Upper lobe of left lung (tissue), 6 donors: ENCODE measurements at places on chromosomes 5 and 9.

- DNase-seq = no peak
Measured at GRCh38 chr5:80466669-80467485, 21.0 kb upstream of the FAM151B start.

DNA sequence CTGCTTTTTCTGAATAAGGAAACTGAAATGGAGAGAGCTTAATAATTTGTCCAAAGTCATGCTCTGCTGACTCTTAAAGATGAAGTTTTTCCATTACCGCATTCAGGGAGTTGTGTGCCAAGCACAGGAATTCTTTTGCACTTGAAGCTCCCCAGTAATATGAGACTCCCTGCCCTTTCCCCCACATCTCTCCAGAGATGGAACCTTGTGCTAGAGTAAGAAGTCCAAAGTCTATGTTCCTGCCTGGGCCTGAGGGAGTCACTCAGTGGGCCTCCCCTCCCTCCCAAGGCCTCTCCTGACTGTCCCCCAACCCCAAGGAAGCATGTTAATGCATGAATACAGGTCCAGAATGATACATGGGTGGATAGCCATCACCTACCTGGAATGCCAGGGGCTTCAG is 173.3 kb upstream of the SEMA6A start:
- no peak for DNase-seq

GRCh38 chr9:81822967-81823366 is 105.3 kb upstream of the SPATA31D4 start:
- DNase-seq = no peak

DNA sequence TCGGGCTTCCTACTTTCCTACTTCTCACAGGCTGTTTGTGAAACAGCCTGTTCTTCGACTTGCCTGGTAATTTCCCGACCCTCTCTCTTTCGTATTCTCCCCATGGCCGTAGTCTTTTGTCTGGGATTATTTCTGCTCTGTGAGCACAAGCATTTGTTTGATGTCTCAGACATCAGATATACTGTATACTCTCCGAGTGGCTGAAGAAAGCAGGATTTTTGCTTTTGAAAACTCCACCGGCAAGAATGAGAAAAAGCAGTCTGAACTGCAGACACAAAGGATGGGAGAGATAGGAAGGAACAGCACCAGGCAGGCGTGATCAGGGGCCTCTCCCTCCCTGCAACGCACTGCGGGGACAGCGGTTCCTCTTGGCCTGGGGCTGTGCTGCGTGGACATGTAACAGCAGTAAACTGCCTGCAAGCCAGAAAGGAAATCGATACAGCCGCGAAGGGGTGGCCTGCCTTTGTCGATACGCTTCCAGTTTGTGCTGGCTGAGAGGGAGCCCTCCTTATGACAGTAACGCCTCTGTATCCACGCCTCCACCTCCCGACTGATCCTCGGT is 313.9 kb upstream of the TLE4 start:
- DNase-seq = no peak

- DNase-seq = no peak
Measured at GRCh38 chr9:107243742-107244141, 39.3 kb upstream of the RAD23B start.

DNA sequence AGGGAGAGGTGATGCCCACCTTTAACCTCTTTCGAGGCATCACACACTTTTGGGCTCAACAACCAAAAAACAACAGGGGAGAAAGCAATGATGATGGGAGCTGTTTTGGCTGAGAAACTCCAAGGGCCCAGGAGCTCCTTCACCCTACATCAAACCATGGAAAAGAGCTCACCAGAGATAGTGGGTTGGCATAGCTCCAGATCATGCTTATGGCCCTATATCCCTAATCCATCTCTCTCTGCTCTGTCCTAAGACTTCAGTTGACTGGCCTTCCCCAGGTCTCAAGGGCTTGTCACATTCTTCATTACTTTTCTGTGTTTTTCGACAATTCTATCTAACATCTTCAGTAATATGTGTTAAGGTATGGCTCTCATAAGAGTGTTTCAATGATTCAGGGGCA is 5.7 kb upstream of the CTSL start:
- no peak for DNase-seq

GRCh38 chr9:36858805-36859375 is 175.2 kb downstream of the PAX5 start:
- no peak for DNase-seq

DNA sequence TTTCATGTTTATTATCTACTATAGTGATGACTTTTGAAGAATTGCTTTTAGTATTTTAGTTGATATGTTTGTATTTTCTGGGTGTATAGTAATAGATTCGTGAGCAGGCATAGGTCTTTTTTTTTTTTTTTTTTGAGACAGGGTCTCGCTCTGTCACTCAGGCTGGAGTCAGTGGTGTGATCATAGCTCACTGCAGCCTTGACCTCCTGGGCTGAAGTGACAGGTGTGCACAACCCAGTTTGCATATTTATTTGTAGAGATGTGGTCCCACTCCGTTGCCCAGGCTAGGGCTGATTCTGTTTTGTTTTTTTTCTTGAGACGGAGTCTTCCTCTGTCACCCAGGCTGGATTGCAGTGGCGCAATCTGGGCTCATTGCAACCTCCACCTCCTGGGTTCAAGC is 11.9 kb downstream of the ERBIN start:
- no peak for DNase-seq

GRCh38 chr5:108930107-108930506 is 182.4 kb downstream of the FER start:
- no peak for DNase-seq

DNA sequence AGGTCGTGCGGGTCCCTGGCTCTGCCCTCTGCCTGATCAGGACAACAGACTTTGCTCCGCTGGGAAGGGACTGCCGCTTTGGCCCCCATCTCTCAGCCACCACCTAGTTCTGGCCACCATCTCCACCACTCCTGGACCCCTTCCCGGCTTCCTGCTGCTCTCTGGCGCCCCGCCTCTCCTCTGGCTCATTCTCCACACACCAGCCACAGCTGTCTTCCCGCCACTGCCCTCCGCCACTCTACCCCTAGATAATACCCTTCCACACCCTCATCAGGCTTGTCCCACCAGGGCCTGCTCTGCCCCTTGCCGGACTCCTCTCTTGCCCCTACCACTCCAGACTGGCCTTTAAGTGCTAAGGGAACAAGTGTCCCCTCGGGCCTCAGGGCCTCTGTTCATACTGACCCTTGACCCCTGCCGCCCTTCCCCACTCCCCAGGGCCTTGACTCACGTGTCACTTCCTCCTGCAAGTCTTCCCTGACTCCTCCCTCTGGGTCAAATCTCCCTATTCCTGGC is 3.0 kb upstream of the CDX1 start:
- DNase-seq = peak; percentile 70

DNA sequence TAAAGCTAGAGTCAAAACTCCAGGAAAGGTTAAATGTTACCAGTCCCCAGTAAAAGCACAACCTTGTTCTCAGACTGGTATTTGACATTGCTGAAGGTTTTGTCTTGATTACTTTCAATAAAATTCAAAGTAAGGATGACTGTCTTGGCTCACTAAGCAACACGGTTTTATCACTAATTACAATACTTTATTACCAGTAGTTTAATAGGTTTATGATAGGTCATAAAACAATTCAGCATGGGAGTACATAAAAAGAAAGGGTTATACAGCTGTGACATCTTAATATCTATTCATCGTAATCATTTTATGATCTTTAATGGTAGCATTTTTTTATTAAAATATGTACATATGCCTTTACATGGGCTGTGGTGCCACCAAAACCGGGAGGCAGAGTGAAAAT is 370.7 kb upstream of the IRX2 start:
- DNase-seq = no peak

GRCh38 chr5:1330847-1331831 is 13.8 kb downstream of the CLPTM1L start:
- no peak for DNase-seq

- DNase-seq = no peak
Measured at GRCh38 chr5:14142202-14142826, 828 bp upstream of the TRIO start.

DNA sequence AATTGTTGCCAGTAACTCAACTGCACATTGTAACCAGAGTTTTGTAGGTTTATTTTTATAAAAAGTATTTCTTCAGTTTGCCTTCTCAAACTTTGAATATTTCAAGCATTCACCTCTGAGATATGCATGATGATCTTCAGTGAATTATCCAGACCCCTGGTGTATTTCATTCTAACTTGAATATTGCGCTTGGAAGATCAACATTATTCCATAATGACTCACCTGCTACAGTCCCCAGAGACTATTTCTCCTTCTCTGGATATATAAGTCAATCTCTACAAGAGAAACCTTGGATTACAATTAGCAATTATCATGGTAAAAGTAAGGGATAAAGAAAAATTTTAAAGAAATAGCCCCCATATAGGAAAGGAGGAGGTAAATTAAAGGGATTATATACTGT is 1041.0 kb downstream of the TLE1 start:
- no peak for DNase-seq

DNA sequence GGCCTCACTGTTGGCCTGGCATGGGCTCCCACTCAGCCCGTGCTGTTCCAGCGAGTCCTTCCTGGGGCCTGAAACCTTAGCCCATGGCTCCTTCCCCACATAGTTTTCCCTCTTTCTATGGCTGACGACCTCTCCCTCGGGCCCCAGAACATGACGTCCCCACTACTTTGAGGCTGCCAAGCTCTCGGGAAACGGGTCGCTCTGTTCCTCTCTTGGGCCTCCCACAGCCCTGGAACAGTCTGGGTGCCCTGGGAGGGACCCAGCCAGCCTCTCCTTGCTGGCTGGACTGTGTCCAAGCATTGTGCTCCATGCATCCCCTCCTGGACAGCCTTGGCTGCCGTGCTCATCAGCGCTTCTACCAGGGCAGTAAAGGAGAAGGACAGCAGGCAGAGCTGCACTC is 118.3 kb downstream of the SYK start:
- no peak for DNase-seq

- no peak for DNase-seq
Measured at GRCh38 chr5:112366987-112367386, 52.1 kb downstream of the EPB41L4A start.

GRCh38 chr5:86689103-86689729 is 71.5 kb downstream of the COX7C start:
- DNase-seq = no peak

GRCh38 chr9:77802515-77803293 is 154.6 kb upstream of the GNA14 start:
- no peak for DNase-seq

GRCh38 chr5:150429410-150429873 is 16.7 kb upstream of the CD74 start:
- DNase-seq = no peak
